Urinary bladder (tissue), 4 donors: ENCODE measurements at places on chromosomes 2 and 18.

GRCh38 chr2:173898178-173898668 lies 67.0 kb downstream of the SP3 start:
- DNase-seq, result no peak

DNA sequence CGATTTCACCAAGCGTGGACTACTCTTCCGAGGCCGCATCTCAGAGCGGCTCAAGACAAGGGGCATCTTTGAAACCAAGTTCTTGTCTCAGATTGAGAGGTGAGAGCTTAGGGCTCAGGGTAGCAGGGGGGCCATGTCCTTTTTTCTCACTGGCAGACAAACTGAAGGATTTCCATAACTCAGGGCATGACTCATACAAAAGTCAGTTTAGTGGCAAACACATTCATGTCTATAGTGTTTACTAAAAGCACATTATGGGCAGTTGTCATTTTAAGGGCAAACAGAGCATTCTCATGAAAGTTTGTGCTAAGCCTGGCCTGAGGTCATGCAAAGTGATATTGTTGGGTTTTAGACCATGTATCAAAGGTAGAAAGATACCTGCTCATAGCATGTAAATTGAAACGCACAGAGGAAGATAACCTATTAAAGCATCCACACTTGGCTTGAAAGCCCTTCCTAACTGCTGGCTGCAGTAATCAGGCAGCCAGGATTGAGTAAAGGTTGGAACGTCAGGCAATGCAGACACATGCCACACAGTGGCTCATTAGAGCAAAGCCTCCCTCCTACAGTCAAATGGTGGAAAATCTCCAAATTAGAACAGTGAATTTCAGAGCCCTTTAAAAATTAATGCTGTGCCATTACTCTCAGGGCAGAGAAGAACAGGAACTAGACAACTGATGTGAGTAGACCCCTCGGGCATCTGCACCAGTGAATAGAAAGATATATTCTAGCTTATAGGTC lies 54.2 kb downstream of the HK2 start:
- DNase-seq, result no peak

- no peak for DNase-seq
Measured at GRCh38 chr2:102235491-102235890, 48.7 kb downstream of the IL1RL2 start.

- DNase-seq, result no peak
Measured at GRCh38 chr2:109069331-109070194, 59.4 kb upstream of the SH3RF3 start.

- no peak for DNase-seq
Measured at GRCh38 chr2:74834792-74835755, 1.1 kb downstream of the HK2 start.

DNA sequence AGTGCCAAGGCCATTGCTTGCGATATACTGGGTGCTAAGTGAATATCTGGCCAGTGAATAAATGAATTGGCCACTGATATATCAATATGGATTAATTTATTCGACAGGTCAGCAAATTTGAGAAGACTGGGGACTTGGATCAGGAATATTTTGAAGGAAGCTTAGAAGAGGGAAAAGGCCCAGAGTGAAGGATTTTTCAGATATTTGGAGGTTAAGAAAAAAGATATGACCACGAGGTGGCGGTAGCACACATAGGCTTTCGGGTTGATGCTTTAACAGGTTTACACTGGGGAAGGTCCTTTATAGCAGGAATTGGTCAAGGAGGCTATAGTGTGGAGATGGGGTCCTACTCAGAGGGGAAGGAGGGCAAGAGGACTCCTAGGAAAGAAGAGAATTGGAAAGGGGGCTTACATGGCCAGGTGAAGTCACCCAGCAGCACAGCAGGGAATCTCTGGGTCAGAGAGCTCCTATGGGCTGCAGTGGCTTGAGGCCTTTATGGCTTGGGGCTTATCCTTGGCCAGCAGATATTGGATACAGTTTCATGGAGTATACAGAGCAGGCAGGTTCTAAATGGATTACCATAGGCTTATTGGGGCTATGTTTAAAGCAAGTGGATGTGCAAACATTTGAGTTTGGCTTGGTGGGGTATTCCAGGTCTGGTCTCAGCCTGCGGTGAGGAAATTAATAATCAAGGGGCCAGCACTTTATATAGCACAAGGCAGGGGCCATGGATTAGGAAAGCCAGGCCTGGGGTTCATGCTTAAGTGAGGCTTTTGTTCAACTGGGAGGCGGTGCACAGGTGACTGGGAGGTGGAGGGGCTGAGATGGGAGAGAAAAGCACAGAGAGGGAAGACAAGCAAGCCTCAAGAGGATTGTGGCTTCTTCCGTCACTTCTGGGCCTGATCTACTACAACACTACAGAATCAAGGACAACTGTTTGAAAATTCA lies 9.7 kb downstream of the IL1RN start:
- DNase-seq, result no peak

DNA sequence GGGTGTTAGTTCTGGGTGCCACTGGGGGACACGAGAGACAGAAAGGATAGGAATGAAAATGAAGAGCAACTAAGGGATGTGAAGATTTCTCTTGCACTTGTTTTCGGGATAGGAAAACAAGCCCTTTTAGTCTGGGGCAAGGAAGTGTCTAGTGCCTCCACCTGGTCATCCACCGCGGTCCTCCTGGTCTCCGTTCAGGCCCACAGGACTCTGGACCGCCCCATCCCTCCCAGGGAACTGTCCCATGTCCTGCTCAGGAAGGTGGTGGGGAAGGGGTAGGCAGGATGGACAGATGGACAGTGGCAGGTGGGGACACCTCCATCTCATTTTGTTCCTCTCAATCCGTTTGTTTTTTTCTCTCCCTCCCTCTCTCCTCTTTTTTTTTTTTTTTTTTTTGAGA lies 45.9 kb downstream of the AGAP1 start:
- no peak for DNase-seq

DNA sequence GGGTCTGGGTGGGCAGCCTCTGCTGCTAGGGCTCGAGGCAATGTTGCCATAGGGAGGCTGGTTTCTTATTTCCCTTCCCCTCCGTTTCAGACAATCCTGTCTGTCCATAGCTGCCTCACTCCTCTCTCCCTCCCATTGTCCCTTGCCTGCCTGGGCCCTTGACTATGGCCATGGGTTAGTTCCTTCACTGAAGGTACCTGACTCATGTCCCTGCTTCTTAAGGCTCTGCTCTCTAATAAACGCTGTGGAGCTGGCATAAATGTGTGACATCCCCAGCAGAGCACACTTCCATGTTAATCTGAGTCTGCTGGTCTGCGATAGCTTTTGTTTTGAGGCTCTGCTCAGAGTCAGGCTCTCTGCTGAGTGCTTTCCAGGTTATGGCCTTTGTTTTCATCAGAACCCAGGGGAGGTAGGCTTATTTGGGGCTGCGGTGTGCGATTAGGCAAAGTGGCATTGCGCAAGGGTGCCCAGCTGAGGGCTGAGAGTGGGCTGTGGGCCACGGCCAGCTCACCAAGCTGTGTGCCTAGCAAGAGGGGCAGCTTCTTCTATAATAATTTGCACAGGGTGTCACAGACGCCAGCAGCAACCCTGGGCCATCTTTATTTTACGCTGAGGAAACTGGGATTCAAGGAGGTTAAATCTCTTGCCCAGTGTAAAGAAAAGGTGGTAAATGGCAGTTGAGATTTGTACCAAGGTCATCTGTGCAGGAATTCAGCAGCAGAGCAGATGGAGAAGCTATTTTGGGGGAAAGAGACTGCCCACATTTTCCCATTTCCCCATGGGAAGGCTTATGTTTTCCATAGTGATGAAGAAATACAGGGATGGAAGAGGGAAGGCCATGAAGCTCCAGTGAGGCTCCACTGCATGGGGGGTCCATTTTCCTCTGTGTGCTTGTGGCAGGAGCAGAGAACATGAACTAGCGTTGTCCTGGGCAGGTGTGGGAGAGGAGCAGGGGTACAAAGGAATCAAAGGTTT lies 25.6 kb downstream of the MRPL33 start:
- DNase-seq, result no peak

- no peak for DNase-seq
Measured at GRCh38 chr18:42640160-42640559, 475.3 kb downstream of the RIT2 start.

GRCh38 chr18:28960146-28960545 lies 783.2 kb upstream of the CDH2 start:
- DNase-seq, result no peak

DNA sequence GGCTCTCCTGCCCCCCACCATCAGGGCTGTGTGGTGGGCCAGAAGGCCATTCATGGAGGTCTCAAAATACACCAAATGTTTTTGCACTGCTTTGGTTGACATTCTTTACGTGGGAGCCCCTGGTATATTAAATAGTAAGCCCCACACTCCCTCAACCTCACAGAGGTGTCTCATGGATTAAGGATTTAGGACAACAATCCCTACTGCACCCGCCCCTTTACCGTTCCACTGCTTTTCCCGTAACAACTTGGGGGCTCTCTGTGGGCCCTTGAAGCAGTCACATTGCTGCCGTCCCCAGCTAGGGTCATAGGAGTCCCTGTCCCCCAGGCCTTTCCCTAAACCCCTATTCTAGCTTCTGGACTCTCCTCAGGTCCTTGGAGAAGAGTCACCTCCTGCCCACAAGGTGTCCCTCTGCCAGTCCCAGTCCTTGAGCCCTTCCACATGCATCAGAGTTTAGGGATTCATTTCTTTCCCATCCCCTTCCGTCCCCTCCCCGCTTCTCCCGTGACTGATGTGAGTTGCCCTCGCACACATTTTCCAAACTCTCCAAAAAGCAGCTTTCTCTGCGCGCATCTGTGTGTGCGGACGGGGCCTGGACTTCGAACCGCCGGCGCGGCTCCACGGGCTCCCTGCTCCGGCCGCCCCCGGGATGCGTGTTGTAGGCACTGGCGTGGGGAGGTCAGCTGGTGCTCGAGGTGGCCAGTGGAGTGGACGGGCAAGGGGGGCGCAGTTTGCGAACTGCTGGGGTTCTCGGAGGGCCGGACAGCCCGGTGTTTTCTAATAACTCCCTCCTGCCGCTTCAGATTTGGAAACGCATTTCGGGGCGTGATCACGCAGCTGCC lies 84.8 kb downstream of the LYPD1 start:
- no peak for DNase-seq

GRCh38 chr2:23545811-23546210 lies 160.8 kb downstream of the KLHL29 start:
- no peak for DNase-seq

- DNase-seq, result no peak
Measured at GRCh38 chr18:79509536-79509930, 113.8 kb downstream of the NFATC1 start.

- DNase-seq, result no peak
Measured at GRCh38 chr2:178119179-178119922, 7.1 kb downstream of the RBM45 start.

DNA sequence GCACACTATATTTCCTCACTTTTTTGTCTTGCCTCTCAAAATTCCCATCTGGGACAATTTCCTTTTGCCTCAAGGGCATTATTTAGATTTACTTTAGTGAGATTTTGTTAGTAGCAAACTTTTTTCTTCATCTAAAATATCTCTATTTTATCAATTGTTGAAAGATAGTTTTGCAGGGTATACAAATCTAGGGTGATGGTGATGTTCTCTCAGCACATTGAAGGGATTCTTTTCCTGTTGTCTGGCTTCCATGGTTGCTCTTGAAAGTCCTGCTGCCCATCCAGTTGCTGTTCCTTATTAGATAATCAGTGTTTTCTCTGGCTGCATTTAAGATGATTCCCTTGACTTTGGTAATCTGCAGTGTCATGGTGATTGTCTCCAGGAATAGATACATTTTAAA lies 48.1 kb downstream of the NPAS2 start:
- no peak for DNase-seq

GRCh38 chr2:9539531-9539930 lies 16.1 kb downstream of the ADAM17 start:
- no peak for DNase-seq

DNA sequence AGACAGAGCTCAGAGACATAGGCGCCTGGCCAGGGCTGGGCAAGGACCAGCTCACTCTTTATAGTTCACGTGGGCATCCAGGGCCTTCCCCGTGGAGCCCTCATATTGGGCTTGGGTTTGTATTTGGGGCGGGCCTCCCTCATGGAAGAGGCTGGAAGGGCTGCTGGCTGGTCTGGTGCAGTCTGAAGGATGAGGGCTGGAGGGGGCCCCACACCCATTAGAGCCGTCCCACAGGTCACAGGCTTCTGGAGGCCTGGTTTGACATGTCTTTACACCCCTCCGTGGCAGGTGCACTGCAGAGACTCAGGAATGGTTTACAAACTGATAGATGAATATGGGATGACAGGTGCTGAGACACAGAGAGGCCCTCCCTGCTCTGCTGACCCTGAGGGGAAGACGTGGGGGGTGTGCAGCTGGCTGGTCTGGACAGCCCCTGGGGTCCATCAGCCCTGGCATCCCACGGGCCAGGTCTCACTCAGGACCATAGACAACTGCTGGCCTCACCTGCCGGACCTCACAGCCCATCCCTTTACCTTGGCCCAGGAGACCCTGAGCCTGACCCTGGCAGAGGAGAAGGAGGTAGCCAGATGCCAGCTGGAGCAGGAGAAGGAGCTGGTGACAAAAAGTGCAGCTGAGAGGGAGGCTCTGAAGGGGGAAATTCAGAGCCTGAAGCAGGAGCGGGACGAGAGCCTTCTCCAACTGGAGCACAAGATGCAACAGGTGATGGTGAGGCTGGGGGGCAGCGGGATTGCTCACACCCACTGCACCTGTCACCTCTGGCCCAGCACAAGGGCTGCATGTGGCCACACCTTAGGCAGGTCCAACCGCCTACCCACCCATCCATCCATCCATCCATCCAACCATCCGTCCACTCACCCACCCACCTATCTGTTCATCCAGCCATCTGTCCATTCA lies 43.9 kb downstream of the CROCC2 start:
- DNase-seq, result no peak

- no peak for DNase-seq
Measured at GRCh38 chr2:68127358-68128242, 30.1 kb upstream of the PNO1 start.

DNA sequence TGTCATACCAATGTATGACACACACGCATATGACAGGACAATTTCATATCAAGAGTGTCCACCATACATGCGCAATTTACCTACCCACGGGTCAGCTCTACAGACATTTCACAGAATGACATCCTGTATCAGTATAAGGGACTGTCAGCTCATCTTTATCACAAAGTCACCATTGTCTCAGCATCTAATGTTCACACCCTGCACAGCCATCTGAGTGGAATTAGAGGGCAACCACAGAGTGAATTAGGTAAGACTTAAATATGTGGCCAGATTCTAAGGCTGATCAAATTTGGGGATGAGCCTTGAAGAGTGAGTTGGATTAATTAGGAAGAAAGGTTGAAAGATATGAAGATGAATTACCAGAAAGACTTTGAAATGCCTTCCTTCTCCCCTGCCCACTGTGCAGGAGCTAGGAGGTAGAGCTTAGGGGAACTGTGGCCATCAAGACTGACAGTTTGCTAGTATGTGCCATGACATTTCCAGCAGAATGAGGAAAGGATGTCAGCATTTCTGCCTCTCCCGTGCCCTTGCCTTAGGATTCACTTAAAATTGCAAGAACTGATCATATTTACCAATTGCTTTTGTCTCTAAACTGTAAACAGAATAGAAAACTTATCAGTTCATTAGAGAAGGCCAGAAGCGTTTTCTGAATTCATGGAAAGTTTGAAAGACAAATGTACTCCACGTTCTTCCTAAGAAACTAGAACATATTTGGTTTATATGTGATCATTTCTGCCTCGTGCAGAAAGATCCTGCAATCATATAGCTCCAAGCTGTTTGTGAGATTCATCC lies 121.1 kb downstream of the DDX1 start:
- DNase-seq, result no peak

GRCh38 chr18:74284980-74285355 lies 6.8 kb downstream of the CYB5A start:
- no peak for DNase-seq

GRCh38 chr18:63111671-63112402 lies 207.7 kb downstream of the BCL2 start:
- no peak for DNase-seq
